Esophagus squamous epithelium (tissue), 5 donors: ENCODE measurements at places on chromosomes 1 and 21.

DNA sequence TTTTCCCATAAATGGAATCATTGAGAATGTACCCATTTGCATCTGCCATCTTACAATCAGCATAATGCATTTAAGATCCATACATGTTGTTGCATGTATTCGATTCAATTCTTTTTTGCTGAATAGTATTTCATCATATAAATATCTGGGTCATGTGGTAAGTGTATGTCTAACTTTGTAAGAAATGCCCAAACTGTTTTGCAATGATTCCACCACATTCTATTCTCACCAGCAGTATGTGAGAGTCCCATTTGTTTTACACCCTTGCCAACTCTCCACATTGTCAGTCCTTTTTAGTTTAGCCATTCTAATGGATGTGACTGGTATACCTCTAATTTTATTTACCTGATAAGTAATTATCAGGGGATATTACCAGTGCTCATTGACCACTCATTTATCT is 115.8 kb upstream of the PBX1 start:
- DNase-seq, result no peak

DNA sequence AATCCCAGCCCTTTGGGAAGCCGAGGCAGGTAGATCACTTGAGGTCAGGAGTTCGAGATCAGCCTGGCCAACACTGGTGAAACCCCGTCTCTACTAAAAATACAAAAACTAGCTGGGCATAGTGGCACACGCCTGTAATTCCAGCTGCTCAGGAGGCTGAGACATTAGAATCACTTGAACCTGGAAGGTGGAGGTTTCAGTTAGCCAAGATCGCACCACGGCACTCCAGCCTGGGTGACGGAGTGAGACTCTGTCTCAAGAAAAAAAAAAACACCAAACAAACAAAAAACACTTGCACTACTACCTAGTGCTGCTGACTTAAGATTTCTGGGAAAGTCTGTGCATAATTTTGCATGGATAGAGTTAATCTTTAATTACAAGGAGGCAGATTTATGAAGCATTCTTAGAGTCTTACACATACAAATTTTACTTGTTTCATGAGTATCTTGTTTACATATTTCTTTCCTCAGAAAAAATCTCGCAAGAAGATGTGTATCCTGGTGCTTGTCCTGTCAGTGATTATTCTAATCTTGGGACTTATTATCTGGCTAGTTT is 8.7 kb upstream of the PPP1R8 start:
- DNase-seq, result no peak

DNA sequence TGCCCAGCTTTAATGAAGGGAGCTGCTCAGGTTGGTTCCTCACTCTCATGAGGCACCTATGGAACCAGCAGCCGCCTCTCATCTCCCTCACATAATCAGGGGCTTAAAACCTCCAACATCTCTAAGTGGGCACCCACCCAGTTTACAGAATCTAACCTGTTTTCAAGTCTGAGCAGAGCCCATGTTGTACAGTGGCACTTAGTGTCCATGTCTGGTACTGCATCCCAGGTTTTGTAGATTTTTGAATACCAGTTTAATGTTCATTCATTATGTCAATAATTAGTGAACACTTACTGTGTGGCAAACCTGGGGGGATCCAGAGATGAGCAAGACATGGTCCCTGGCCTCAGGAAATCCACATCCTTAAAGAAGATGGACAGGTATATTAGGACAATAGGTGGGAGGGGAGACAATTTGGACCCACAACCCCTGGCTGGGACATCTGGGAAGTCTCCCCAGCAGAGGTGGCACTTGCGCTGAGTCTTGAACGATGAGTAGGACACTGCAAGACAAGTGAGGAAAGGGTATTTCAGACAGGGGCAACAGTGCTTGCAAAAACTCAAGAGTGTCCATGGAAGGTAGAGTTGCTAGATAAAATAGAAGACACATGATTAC is 83.3 kb downstream of the LACTBL1 start:
- no peak for DNase-seq

DNA sequence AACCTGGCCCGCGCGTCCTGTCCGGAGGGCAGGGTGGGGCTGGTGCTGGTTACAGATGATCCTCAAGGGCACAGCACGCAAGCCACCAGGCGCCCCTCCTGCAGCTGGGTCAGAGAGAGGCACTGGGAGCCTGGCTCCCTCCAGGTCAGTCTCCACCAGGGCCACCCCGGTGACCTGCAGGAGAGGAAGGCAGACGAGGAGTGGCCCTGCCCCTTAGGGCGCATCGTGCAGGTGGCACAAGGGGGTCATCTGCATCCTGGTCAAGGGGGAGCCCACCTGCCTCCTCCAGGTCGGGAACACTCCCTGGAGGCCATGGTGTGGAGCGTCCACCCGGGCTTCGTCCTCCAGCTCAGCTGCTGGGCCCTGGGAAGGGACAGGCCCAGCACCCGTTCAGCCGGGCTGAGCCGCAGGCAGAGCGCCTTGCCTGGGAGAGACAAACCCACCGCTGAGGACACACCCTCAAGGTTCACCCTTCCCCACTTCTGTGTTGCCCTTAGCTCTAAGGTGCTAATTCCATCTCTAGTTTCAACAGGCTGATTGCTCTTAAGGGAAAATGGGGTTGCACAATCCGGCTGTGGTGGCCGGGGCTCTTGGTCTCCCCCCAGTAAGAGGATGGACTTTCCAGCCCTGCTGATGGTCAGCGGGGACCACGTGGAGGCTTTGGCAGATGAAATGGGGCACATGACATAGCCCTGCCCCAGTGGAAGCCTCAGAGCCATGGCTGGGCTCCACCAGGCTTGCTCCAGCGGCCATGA is 63.2 kb downstream of the SIK1 start:
- no peak for DNase-seq

GRCh38 chr1:23403735-23404486 is 20.6 kb downstream of the TCEA3 start:
- DNase-seq, result no peak

DNA sequence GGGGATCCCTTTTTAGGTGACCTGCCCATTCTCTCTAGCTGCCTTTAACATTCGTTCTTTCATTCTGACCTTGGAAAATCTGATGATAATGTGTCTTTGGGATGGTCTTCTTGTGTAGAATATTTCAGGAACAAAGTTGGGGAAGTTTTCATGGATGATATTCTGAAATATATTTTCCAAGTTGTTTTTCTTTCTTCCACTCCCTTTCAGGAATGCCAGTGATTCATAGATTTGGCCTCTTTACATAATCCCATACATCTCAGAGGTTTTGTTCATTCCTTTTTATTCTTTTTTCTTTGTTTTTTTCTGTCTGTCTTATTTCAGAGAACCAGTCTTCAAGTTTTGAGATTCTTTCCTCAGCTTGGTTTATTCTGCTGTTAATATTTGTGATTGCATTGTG is 13.9 kb upstream of the SCMH1 start:
- DNase-seq, result no peak

DNA sequence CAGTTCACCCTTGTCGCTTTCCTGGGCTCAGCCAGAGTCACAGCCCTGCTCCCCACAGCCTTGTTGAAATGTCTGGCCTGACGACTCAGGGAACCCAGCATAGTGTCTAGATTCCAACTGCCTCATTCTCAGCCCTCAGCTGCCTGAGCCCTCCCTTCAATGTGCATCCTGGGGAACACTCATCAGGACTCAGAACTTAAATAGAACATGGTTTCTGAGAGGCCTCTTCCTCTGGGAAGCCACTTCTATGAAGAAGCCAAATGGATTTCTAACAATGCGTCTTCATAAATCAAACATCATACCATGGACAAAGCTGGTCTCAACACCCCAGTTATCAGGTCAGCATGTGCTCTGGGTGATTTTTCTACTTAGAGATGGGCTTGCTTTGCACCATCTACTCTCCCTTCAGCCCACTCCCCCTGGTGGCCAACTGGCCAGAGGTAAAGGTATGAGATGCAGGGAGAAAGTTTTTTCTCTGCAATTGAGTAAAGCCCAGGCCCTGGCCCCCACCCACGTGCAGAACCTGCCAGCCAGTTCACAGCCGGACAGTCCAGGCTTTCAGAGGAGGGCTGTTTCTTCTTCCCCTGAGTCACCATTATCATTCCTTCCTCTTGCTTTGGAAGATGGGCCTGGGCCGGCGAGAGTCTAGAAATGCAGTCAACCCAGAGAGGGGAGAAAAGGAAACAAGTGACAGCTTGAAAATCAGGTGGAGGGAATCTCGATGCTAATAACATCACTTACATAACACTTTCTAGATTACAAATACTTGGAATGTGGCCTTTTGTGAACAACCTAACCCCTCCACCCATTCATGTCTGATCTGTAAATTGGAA is 32.1 kb downstream of the CD244 start:
- no peak for DNase-seq

- no peak for DNase-seq
Observed at GRCh38 chr1:159913451-159914192, 11.7 kb downstream of the TAGLN2 start.

GRCh38 chr1:61215676-61216289 is 133.4 kb downstream of the NFIA start:
- DNase-seq, result no peak

DNA sequence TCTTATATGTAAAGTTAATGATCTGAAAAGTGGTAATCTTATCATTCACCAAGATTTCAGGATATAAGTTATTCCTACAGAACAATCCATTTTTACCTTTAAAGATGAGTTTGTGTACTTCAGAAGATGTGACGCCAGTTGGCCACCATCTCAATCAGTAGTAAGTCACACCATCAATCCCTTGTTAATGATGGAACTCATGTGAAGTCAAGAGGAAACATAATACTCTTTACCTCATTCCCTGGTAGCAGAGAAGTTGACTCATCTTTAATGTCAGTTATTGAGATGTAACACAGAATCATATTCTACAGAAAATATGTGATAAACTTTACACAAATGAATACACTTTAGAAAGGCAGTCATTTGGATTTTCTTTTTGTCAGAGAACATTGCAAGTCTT is 38.2 kb downstream of the MRPL39 start:
- no peak for DNase-seq

GRCh38 chr1:32886004-32886827 is at the start of gene HPCA:
TSS of gene HPCA (plus strand) at chr1:32886491. CDS start at chr1:32888899, 2,408 bp downstream.
- no peak for DNase-seq

DNA sequence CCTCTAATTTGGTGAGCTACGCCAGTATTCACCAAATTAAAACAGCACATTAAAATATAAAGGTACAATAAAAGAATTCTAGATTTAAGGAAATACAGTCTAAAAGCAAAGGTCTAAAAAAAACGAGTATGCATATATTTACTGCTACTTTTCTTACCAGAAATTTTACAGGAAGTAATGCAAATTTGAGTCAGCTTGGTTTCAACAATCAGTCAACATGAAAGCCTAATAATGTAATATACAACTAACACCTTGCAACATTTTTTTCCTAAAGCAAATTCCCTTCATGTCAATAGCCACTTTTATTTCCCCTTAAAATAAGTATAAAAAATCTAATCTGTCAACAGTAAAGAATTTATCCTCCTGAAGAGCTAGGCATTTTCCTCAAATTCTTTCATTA is 11.9 kb downstream of the PTP4A2 start:
- DNase-seq, result no peak

- DNase-seq, result no peak
Observed at GRCh38 chr1:7888248-7889081, 35.6 kb upstream of the UTS2 start.

GRCh38 chr1:169733924-169734323 is at the start of gene SELE:
TSS of gene SELE (minus strand) at chr1:169734079. CDS start at chr1:169733612, 467 bp downstream.
- no peak for DNase-seq

DNA sequence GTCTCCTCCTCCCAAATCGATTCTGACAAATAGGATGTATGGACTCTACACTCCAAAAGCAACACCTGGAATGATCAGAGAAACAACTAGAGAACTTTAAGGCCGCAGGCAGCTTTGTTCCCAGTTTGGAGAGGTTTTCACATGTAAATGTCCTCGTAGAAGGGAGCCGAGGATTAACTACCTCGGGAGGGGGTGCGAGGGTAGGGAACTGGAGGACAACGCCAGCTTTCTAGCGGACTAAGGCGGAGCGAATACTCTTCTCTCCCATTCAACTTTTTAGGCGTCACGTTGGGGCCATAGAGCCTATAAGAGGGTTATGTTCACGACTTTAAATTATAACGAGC is 1.2 kb downstream of the SCAF4 start:
- no peak for DNase-seq

DNA sequence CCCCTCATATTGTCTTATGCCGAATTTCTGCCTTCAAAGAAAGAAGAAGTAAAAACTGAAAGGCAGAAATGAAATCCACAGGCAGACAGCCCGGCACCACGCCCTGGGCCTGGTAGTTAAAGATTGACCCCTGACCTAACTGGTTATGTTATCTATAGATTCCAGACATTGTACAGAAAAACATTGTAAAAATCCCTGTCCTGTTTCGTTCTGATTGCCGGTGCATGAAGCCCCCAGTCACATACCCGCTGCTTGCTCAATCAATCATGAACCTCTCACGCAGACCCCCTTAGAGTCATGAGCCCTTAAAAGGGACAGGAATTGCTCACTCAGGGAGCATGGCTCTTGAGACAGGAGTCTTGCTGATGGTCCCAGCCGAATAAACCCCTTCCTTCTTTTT is 49.3 kb downstream of the JMJD4 start:
- no peak for DNase-seq

DNA sequence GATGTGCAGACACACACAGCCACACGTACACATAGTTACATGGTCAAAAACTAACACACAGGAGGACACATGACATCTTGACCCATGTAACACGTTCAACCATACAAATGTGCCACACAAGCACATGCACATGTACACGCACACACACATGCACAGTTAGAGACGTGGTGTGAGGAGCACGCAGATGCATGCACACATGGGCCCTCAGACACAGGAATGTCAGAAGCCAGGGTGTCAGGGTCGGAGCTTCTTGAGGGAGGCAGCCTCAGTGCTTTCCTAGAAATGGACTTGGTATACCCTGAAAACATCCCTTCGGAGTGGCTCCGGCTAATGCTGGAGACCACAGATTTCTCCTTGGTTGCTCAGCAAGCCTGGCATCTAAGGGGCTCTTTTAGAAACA is 114.3 kb downstream of the DMRTB1 start:
- DNase-seq, result no peak

GRCh38 chr1:16046842-16047241 is 3.3 kb downstream of the CLCNKB start:
- no peak for DNase-seq

DNA sequence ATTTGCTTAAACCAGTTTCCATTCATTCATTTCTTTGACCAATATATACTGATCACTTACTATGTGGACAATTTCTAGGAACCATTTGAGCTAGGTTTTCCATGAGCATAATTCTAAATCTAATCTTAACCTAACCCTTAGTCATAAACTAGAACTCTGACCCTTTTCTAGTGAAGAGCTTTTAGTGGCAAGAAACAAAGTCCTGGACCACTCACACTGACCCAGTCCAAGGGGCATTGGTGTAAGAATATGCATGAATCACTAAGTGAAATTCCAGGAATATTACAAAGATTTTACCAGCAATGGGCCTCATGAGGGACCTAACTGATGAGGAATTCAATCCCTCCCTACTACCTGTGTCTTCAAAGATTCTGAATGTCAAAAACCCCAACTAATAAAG is 40.6 kb upstream of the SLC2A1 start:
- DNase-seq, result no peak

DNA sequence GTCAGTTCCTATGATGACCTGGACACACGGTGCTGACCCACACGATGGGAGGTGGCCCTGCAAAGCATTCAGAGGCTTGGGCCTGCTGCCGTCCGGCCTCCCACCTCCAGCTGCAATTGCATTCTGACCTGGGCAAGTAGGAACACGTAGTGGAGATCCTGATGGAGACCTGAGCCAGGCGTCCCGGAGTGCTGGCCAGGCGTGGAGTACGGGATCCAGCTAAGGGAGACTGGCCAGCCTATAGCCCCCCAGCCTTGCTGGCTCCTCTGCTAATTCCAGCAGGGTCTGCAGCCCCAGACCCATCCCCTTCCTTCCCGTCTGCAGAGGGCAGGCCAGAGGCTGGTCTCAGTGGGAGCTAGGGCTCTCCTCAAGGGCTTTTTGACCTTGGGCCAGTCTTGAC is 11.2 kb downstream of the CD46 start:
- no peak for DNase-seq

GRCh38 chr1:119943216-119943615 is 46.9 kb upstream of the ADAM30 start:
- no peak for DNase-seq
